Right ventricle myocardium superior (tissue), 1 donor: ENCODE measurements at places on chromosomes 3 and 15.

DNA sequence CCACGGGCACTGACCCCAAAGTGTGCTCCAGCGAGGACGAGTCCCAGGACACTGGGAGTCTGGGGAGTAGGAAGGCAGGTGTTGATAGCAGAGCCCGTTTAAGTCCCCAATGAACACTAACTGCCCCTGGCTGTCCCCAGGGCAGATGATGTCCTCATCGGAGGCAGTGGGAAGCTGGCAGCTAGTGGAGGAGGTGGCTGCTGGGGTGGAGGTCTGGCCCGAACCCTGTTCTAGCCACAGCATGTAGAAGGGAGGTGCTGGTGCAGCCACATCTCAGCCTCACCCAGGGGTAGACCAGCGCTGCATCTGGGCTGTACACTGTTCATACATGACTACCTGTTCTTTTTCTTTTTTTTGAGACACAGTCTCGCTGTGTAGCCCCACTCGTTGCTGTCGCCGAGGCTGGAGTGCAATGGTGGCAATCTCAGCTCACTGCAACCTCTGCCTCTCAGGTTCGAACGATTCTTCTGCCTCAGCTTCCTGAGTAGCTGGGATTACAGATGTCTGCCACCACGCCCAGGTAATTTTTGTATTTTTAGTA, 51.8 kb downstream of the KLF13 start:
- DNase-seq = no peak

DNA sequence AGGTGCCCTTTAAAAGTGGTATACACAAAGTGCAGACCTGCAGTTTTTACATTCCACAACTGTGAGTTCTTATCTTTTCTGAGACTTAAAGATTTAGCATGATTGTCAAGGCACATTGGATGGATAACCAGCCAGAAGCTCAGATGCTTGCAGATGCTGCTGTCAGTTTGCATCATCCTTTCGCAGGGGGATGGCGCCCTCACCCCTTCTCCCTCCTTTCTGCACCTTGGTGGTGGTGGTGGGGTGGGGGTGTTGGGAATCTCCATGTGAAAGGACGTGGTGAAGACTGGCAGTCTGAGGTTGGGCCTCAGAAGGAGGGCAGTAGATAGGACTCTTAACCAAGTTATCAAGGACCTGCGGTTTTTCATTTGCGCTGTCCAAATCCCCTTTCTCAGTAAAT, 309.6 kb upstream of the SEMA6D start:
- no peak for DNase-seq

GRCh38 chr3:194087995-194088855, 47.7 kb upstream of the HES1 start:
- no peak for DNase-seq

DNA sequence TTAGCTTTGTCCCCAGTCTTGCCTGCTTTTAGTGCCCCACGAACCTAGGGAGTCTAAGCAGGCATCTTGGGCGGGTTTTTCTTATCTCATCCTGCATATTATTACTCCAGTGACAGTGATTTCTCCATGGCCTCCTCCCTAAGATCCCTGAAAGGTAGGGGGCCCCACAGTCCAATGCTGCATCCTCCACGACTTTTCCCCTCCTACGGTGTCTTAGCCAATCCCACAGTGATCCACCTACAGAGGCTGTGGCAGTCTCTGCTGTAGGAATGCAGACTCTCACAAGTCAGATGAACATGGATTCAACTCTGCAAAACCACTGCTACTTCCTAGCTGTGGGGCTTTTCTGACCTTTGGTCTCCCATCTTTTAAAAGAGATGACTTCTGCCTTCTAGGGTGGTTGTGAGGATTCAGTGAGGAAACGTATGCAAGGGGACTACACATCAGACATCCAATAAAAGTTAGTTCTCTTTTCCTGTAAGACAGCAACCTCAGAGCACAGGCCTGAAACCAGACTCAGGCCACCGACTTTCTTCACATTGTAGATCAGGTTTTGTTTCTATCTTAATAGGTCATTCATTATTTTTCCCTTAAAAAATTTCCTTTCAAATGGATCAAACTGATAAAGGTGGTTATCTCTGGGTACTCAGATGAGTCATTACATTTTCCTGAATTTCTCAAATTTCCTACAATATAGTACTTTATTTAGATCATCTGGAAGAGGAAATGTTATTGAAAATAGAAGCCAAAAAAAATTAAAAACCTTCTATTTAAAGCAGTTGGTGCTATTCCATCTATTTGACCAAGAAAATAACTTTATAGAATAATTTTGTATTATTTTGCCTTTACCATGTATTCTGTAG, 23.2 kb downstream of the ILDR1 start:
- DNase-seq = peak; percentile 37

DNA sequence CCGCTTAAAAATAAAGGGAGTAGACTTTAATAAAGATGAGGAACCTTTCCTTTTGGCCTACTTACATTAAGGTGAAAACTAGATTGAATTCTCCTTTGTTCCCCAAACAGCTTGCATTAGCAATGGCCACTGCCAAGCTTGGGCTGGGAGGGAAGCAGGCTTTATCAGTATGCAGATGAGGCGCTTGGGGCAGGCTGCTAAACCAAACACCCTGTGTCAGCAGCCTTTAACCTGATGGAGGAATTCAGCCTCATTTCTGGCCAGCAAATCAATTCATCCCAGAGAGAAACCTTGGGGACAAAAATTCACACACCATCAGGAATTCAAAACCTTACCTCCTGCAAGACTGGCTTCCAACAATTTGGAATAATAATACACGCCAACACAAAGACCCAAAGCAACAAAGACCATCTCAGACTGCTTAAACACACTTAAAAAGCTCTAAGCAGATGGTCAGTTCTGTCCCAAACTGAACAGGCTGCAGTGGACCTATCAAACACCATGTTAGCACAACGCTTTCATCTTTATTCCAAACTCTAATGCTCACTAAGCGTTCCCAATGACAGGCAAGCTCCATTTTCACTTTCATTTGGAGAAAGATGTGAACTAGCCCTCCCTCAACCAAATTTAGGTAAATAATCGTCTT, 255.1 kb upstream of the CMC1 start:
- DNase-seq = no peak

DNA sequence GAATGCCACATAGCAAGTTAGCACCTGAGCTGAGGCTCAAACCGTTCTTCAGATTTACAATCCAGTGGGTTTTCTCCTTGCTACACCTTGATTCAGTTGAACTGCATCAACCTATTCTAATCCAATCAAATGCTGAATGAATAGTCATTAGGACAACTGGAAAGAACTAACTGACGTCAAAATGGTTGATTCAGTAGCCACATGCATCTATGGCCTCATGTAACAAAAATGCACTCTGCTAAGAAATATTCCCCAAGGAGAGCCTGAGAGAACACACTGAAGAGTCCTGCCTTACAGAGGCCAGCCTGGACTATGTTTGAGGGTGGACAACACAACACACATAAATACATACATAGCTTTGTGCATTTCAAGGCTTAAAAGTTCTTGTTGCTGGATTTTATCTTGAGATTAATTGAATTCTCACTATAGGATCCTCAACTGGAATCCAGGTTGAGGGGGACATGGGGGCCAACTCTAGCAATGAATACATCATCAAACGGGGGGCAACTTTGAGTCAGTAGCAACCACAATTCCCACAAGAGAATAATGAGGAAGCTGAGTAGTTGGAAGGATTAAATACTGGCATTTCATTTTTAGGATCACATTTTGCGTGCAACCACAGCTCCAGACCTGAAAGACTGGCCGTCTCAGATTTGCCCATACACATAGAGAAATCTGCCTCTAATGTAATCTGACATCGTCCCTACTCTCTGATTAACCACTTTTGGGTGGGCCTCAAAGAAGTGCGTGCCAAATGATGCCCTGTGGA, 280.2 kb upstream of the ICE2 start:
- DNase-seq = no peak

DNA sequence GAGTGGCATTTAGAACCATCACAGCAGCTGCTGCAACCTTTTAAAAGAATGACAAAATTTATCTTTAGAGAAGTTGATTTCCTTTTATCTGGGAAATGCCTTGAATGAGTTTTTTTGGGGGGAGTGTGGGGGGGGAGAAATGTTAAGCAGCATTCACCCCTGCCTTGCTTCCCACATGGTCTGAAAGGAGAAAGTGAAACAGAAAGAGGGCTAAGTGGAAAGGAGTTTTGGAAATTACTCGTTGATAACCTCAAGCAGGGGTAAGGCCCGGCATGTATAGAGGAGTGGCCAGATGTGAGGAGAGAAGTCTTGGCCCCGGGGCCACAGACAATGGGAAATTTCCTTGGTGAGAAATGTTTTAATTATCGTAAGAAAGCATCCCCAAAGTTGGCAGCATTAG, 23.5 kb downstream of the B3GALNT1 start:
- no peak for DNase-seq

- DNase-seq = peak; percentile 99
Observed at GRCh38 chr15:43492673-43493601, at the start of gene TP53BP1. Gene TP53BP1 (minus strand): TSS chr15:43493156. CDS start chr15:43493043, 113 bp downstream.

GRCh38 chr3:147400111-147400510, 6.2 kb downstream of the ZIC4 start:
- no peak for DNase-seq

DNA sequence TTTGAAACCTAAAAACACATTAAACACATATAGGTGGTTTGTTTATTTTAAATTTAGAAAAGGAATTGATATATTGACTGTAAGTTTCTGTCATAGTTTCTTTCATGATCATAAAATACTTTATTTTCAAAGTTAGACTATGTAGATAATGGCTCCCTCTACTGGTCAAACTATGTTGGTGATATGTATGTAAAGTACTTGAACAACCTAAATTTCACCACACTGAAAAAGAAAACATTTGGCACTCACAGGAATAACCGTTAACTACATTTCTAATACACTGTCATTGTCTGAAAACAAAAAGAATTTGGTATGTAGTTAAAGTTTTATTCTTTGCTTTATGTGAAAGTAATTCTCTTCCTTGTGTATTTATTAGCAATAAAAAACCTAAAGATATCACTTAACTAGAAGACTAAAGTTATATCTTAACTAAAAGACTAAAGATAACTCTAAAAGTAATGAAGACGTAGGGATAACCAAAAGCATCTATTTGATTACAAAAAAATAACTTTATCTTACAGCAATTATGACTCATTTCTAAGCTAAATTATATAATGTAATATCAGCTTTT, 427.5 kb downstream of the VGLL3 start:
- DNase-seq = no peak
